ENCODE measurements at places on chromosomes 16 and 17. TPM values are rescaled to one million over a fixed set of nuclear protein-coding genes. Genes with fewer than 3 reads are reported as not detected.

Gene HOXB7
- total RNA-seq: 28.2 TPM

Gene PRAC1
- not detected for total RNA-seq

GRCh38 chr16:89104930-89105571 lies 11.4 kb downstream of the ACSF3 start:
- H3K27ac ChIP-seq: no peak overlapping the region
- peaks cover 17% of the 10 kb centered on the region for H3K4me1 ChIP-seq
- no peak for DNase-seq
- H3K36me3 ChIP-seq: peaks cover 6% of the 10 kb centered on the region
- H3K4me3 ChIP-seq: no peak overlapping the region

DNA sequence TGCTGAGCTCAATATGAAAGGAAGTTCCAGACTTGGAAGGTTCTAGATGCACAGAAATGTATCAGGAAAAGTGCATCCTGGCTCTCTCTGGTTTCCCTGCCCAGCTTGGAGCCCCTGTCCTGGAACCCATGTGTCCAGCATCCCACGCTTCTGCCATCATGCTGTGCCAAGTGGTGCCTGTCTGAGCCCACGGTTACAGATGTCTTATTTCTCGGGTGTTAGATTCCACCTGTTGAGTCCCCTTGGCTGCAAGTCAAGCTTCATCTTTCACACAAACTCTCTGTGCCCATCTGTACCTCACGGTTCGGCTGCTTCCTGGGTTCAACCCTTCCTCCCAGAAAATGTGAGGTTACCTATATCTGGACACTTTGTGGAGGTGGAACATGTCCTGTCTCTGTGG lies 22.5 kb downstream of the OR1D5 start:
- no peak for DNase-seq
- no peaks in the 10 kb centered on the region for H3K36me3 ChIP-seq
- no peaks in the 10 kb centered on the region for H3K27me3 ChIP-seq
- no peak overlapping the region for H3K4me3 ChIP-seq

DNA sequence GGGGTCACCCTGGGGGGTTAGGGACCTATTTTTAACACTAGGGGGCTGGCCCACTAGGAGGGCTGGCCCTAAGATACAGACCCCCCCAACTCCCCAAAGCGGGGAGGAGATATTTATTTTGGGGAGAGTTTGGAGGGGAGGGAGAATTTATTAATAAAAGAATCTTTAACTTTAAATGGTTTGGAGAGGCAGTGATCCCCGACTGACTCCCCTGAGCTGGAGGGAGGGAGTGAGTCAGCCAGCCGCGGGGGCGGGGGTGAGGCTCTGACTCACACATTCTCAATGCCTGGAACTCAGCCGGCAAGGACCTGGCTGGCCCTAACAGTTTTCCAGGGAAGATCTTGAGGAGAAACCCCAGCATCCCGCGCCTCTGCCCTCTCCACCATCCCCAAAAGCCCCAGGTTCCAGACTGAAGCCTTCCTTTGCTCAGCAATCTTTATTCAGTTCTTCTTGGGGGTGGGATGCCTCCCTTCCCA lies 1.5 kb downstream of the HCFC1R1 start:
- peaks cover 6% of the 10 kb centered on the region for H3K36me3 ChIP-seq
- H3K4me3 ChIP-seq: peak overlapping the region; percentile 69
- H3K4me1 ChIP-seq: peaks cover 33% of the 10 kb centered on the region
- peak; percentile 88 for DNase-seq

DNA sequence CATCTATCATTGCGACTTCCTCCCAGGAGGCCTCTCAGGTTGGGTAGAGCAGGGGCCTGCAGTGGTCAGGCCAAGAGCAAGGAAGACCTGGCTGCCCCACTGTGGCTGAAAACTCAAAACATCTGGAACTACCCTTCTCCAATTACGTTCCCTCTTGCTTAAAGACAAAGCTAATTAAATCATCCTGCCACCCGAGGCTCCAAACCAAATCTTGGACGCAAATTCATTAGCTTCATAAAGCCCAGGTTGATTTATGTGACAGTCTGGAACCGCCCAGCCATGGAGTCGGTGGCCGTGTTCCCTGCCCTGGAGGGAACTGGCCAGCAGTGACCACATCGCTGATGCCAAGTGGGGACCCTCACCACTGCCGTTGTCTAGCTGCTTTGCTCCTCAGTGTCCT lies 21.4 kb downstream of the GRIN2C start:
- no peaks in the 10 kb centered on the region for H3K4me1 ChIP-seq
- H3K36me3 ChIP-seq: no peaks in the 10 kb centered on the region
- H3K27ac ChIP-seq: no peak overlapping the region
- H3K27me3 ChIP-seq: no peaks in the 10 kb centered on the region

GRCh38 chr17:82343560-82343959 lies 10.0 kb upstream of the SECTM1 start:
- H3K36me3 ChIP-seq: no peaks in the 10 kb centered on the region
- H3K27me3 ChIP-seq: no peaks in the 10 kb centered on the region
- no peak overlapping the region for H3K4me3 ChIP-seq
- H3K4me1 ChIP-seq: peaks cover 32% of the 10 kb centered on the region
- H3K27ac ChIP-seq: no peak overlapping the region

DNA sequence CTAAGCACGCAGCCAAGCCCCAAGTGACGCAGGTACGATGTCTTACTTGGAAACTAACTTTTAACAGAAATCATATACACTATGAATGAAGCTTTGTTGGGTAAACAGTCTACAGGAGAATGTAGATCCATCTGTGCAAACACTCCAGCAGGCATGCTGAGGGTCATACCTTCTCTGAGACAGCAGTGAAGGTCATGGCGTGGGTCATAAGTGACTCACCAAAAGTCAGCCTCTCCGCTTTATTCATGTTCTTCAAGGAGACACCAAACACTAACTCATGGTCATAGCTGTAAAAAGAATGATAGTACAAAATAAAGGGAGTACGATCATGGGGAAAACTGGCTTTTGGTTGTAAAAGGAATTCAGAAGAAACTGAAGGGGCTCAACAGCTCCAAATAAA lies 20.6 kb downstream of the BLMH start:
- no peak for DNase-seq
- no peak overlapping the region for H3K27ac ChIP-seq
- no peak overlapping the region for H3K4me3 ChIP-seq
- H3K27me3 ChIP-seq: no peaks in the 10 kb centered on the region
- H3K4me1 ChIP-seq: no peaks in the 10 kb centered on the region

DNA sequence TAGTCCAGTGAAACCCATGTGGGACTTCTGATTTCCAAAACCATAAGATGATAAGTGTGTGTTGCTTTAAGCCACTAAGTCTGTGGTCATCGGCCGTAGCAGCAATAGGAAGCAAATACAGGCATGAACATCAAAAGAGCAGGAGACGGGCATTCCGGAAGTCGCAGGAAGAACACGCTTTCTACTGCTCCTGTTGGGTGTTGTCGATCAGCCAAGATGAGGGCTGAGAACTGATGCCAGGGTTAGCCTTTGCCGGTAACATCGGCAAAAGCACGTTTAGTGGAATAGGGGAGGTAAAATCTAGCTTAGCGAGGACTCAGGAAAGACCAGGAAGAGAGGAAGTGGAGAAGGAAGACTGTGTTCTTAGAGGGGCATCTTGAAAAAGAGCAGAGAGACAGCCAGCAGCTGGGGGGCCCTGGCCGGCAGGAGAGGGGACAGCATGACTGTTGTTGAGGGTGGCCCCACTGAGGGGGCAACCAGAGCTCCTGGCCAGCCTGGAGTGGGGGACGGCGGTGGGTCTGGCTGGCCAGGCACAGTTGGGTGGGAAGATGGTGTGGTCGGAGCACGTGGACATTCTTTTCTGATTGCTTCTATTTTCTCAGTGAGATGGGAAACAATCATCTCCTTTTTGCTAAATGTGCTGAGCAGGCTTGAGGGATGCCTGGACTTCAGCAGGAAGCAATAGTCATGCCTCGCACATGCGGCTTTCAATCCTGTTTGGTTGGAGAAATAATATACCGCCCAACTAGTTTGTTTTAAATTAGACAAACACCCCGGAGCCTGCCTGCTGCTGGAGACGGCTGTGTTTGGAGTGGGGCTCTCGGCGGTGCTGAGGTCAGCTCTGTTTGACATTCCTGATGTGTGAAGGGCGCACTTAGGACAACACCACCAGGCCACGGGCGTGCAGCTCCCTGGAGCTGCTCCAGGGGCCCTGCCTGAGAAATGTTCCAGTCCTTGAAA lies 109.9 kb downstream of the METRNL start:
- no peaks in the 10 kb centered on the region for H3K36me3 ChIP-seq
- H3K27ac ChIP-seq: peak overlapping the region; percentile 69
- no peaks in the 10 kb centered on the region for H3K27me3 ChIP-seq

GRCh38 chr17:6638046-6638908 lies 2.2 kb downstream of the KIAA0753 start:
- no peaks in the 10 kb centered on the region for H3K4me1 ChIP-seq
- no peaks in the 10 kb centered on the region for H3K27me3 ChIP-seq
- no peak overlapping the region for H3K27ac ChIP-seq
- H3K36me3 ChIP-seq: no peaks in the 10 kb centered on the region
- no peak for DNase-seq

DNA sequence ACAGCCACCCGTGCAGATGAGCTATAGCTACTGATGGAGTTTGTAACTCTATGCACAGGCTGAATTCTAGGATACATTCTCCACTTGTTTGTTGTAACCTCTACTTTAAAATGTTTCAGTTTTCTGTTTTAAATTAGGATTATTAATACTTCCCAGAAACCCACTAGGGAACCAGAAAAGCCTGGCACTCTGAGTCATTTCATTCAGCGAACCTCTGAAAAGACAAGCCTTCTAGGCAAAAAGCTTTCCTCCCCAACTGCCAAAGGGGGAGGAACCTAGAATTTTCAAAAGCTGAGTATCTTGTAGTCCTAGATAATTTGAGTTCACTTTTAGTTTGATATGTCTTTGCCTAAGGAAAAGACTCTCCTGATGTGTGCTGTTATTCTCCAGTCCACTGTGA lies 43.2 kb downstream of the GOSR1 start:
- H3K4me1 ChIP-seq: no peaks in the 10 kb centered on the region
- no peak overlapping the region for H3K27ac ChIP-seq
- H3K4me3 ChIP-seq: no peak overlapping the region
- no peaks in the 10 kb centered on the region for H3K27me3 ChIP-seq

Gene RABEP1
- total RNA-seq: 21.8 TPM

GRCh38 chr16:53973021-53973420 lies 269.1 kb downstream of the FTO start:
- DNase-seq: no peak
- H3K4me3 ChIP-seq: no peak overlapping the region
- H3K4me1 ChIP-seq: peaks cover 5% of the 10 kb centered on the region
- no peak overlapping the region for H3K27ac ChIP-seq
- no peaks in the 10 kb centered on the region for H3K27me3 ChIP-seq

GRCh38 chr16:6545329-6545728 lies 787.3 kb upstream of the RBFOX1 start:
- H3K36me3 ChIP-seq: no peaks in the 10 kb centered on the region
- H3K27me3 ChIP-seq: no peaks in the 10 kb centered on the region
- no peak overlapping the region for H3K4me3 ChIP-seq
- H3K27ac ChIP-seq: no peak overlapping the region
- DNase-seq: no peak

DNA sequence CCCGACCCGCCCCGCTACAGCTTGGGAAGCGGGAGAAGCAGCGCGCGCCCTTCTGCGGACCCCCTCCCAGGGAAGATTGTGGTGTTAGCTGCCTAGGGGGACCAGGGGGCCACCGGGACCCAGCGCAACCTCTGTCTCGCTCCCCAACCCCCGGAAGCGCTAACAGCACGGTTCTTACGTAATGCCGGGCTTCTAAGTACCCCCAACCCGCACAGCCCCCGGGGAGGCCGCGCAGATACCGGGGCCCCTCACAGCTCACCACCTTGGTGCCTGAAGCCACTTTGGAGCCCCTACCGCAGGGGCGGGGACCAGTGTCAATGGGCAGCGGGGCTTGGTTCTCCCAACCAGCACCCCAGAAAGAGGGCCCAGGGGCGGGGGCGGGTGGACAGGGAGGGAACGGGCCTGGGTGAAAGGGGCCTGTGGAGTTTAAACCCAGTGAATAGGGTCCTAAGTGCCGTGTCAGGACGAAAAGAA lies 348 bp downstream of the MPP2 start:
- H3K4me1 ChIP-seq: peaks cover 21% of the 10 kb centered on the region
- DNase-seq: no peak
- H3K27ac ChIP-seq: no peak overlapping the region
- H3K27me3 ChIP-seq: no peaks in the 10 kb centered on the region
- peak overlapping the region; percentile 55 for H3K4me3 ChIP-seq
- H3K36me3 ChIP-seq: no peaks in the 10 kb centered on the region

Gene ABCA3
- 14.6 TPM for total RNA-seq

- H3K27ac ChIP-seq: peak within 1 kb of the TSS; percentile 79
- peak within 1 kb of the TSS; percentile 78 for H3K4me3 ChIP-seq
- no peaks in the 10 kb centered on the region for H3K27me3 ChIP-seq
- H3K36me3 ChIP-seq: no peaks in the 10 kb centered on the region
- no peaks in the 10 kb centered on the region for H3K4me1 ChIP-seq
Observed at GRCh38 chr16:29961479-29962343, at the start of gene TMEM219. Gene TMEM219 (plus strand): TSS chr16:29962079. CDS start chr16:29963144, 1,065 bp downstream.

DNA sequence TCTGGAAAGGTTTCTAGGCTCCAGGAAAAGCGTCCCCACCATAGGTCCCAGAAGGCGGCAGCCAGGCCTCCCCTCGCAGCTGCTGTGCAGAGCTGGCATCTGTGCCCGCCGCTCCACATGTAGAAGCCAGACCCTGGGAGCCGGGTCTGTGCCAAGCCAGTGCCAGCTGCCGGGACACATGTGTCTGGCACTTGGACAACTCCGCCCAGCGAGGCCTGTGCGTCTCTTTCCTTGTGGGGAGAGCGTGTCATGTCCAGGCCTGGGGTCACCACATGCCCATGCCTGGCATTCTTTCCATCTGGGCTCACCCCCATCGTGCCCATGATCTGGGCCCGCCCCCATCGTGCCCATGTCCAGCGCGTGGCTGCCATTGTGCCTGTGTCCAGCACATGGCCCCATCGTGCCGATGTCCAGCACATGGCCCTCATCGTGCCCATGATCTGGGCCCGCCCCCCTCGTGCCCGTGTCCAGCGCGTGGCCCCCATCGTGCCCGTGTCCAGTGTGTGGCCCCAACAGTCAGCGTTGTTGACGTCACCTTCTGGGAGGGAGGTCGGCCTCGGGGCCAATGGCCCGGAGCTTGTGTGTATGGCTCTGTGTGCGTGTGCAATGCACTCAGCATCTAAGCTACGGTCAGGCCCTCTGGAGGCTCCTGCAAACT lies 13.3 kb upstream of the ACSF3 start:
- H3K4me3 ChIP-seq: no peak overlapping the region
- DNase-seq: no peak
- no peak overlapping the region for H3K27ac ChIP-seq
- no peaks in the 10 kb centered on the region for H3K36me3 ChIP-seq

- no peaks in the 10 kb centered on the region for H3K36me3 ChIP-seq
- H3K4me1 ChIP-seq: no peaks in the 10 kb centered on the region
- H3K27me3 ChIP-seq: no peaks in the 10 kb centered on the region
- H3K27ac ChIP-seq: no peak overlapping the region
Observed at GRCh38 chr17:29789196-29790170, 140.5 kb downstream of the SSH2 start.
